Endothelial cell of umbilical vein (primary cell): ENCODE measurements at places on chromosomes 1 and 21. TPM values are rescaled to one million over a fixed set of nuclear protein-coding genes. Genes with fewer than 3 reads are reported as not detected.
A peak's percentile ranks its signal among the peaks of the same experiment; 100 is the strongest.

The SLC6A9 gene
- total RNA-seq, result 1.3 and 1.5 TPM in 2 replicates

The JAM2 gene
- total RNA-seq, result 0.20 and 1.1 TPM in 2 replicates

The NPPB gene
- not detected in 2 replicates for total RNA-seq

DNA sequence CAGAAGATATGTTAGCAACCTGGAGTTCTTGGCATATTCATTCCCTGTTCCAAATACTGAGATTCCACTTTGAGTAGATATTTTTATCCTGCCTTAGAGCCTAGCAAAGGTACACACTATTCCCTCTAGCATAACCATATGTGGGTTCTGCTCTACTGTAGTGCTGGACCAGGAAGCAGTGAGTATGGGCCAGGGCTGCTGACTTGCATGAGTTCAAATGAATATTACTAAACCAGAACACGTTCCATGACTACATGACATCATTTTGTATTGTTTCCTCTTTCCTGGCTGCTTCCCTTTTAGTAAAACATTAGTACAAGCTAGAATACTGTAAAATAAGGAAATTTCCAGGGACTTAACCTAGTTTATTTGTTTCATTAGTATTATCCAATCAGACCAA is 41.1 kb downstream of the TNFSF18 start:
- H3K27ac ChIP-seq, result no peak overlapping the region
- DNase-seq, result peak; percentile 57
- no peaks in the 10 kb centered on the region for H3K36me3 ChIP-seq
- no peaks in the 10 kb centered on the region for H3K27me3 ChIP-seq
- H3K4me1 ChIP-seq, result peaks cover 6% of the 10 kb centered on the region

DNA sequence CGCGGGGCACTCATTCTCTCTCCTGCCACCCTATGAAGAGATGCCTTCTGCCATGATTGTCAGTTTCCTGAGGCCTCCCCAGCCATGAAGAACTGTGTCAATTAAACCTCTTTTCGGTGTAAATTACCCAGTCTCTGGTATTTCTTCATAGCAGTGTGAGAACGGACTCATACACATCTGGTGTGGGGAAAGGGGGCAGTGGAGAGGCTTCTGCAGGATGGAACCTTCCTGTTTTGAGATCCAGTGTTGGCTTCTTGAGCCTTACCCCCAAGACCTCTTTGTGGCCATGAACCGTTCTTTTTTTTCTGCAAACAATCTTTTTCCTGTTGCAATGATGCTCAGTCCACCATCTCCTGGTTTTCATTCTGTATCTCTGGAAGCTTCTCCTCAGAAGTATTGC is 248.4 kb downstream of the PRDM2 start:
- DNase-seq, result no peak
- H3K36me3 ChIP-seq, result no peaks in the 10 kb centered on the region
- no peaks in the 10 kb centered on the region for H3K27me3 ChIP-seq
- no peak overlapping the region for H3K27ac ChIP-seq

GRCh38 chr1:205259324-205259832 is 31.6 kb downstream of the TMCC2 start:
- no peak for DNase-seq
- no peaks in the 10 kb centered on the region for H3K27me3 ChIP-seq
- H3K36me3 ChIP-seq, result no peaks in the 10 kb centered on the region
- no peak overlapping the region for H3K27ac ChIP-seq
- no peak overlapping the region for H3K4me3 ChIP-seq
- H3K4me1 ChIP-seq, result peaks cover 18% of the 10 kb centered on the region
